ENCODE measurements at places on chromosomes 6 and 20.
A peak's percentile ranks its signal among the peaks of the same experiment; 100 is the strongest.

DNA sequence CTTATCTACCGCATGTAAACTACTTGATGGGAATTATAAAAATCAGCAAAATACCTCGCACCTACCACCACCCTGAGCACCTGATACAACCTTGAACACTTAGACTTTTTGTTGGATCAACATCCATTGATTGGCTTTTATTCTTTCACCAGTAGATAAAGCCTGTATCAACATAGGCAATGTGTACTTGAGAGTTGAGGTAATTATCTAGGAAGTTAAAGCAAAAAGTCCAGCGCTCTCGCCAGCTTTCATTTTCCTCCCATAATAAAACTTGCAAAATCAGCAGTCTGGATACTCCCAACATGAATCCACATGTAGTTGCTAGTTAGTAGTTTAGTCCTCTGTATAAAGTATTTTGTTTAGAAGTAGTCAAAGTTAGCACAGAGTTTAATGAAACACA, 132.0 kb upstream of the PRDM1 start:
- no peak for DNase-seq

- DNase-seq = no peak
Observed at GRCh38 chr6:36033935-36034334, 6.3 kb downstream of the MAPK14 start.

DNA sequence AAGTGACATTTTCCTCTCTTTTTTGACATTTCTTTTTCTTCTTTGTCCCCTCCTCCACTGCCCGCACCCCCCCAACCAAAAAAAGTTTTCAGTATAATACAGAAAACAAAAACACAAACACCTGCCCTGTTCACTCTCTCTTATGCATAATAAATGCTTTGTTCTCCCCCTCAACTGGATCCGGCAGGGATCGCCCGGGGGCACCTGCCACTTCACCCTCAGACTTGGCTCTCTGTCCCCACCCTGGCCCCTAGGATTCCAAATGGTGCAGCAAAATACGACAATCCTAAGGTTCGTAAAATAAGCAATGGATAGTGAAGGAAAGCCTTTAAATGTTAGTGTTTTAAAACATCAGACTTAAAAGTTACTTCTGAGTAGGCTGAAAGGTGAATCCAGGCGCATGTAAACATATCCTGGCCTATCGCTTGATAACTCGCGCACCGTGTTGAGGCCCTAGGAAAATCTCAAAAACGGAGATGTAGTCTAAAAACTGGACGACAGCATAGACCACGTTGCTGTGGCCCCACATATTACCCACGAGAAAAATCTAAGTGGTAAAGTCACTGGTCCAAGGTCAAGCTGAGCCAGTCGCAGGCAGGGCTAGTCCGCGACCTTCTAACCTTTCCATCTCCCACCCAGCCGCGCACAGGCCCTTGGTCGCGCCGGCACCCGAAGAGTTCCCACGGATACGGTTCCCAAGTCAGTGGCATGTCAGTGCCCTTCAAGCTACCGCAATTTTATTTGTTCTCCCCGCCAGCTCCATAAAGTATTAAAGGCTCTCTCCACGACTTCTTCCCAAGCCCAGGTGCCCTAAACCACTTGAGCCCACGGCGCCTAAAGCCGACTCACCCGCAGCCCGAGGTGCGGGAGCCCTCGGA, 130.8 kb downstream of the OGFRL1 start:
- no peak for DNase-seq

DNA sequence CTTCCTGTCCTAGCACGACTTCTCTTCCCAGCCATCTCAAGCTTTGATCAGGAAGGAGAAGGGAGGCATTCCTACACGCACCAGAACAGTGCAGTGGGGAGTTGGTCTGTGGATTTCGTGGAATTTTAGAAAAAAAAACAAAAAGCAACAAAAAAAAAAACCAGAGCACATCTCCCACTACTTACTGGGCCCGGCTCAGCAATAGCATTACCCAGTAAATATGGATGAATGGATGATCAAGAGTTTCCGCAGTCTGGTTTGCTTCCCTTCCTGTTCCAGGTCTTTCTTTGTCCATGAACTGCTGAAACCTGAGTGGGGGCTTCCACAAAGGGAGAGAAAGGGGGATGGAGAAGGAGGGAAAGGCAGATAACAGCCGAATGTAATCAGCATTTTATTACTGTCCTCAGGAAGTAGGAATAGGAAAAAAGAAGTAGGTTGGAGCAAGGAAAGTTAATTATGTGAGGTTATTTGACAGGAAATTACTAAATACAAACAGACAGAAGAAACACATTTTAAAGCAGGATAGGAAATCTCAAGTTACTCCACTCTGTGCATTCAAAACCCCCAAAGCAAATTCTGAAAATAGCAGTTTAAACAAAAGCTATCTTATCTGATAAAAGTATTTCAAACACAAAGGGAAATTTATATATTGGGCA, 349.0 kb downstream of the PRL start:
- DNase-seq = no peak

DNA sequence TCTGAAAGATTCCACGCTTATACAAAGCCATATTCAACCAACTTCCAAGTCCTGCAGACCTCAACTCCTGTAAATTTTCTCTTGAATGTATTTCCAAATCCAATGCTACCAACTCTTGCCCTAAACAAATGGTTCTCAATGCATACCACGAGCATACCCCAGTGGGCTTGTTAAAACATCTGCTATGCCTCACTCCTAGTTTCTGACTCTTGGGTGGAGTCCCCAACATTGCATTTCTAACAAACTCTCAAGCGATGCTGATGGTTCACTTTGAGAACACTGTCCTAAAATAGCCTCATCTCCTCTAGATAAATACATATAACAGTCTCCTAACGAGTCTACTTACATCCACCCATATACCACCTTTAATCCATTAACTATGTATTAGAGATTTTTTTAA, 7.3 kb downstream of the HBS1L start:
- DNase-seq = no peak

DNA sequence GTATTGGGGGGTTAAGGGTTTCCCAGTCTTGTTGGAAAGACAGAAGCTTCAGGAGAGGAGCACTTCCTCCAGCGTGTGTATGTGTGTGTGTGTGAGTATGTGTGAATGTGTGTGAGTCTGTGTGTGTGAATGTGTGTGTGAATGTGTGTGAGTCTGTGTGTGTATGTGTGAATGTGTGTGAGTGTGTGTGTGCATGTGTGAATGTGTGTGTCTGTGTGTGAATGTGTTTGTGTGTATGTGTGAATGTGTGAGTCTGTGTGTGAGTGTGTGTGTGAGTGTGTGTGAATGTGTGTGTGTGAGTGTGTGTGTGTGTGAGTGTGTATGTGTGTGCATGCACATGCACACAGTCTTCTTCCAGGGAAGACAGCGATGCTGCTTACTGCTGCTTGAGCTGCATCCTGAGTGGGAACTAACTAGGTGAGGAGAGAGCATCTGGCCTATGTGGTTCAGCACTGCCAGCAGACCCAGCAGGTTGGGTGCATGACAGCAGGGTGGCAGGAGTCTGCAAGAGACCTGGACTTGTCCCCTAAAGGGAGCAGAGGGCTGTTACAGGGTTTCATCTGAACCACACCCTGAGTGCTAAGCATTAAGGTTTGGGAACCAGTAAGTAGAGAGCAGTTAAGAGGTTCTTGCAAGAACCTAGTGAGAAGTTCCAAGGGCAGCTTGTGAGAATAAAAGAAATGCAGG, 22.7 kb upstream of the CCND3 start:
- DNase-seq = no peak

- DNase-seq = no peak
Observed at GRCh38 chr20:48698507-48699267, 129.1 kb downstream of the PREX1 start.

DNA sequence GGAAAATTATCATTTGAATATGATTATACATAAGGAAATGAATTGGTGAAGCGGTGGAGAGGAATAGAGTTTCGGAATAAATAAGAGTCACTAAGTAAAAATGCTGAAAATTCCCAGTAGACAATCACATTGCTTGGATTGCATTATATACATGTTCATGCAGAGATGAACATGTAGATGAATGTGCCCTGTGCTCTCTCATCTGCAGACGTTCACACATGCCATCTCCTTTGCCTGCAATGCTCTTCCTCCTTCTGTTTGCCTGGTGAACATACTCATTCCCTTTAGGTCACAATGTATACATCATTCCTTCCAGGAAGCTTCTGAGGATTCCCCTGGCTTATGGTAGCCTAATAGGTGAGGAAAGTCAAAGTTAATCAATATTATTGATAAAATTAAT, 17.9 kb downstream of the DCDC2 start:
- DNase-seq = no peak

DNA sequence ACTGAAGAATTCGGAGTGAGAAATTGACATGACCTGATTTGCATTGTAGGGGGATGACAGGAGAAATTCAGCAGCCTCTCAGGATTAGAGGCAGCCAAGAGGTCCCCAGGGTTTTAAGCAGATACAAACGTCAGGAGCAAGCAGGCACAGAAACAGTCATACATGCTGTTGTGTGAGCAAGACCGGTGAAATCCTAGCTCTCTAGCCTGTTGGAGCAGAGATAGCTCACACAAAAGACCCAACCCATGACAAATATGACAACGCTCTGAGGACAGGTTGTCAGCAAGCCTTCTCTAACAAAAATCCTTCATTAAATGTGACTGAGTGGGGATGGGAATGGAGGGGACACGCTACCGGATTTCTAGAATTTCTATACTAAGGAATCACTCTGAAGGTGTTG, 23.0 kb upstream of the AKAP12 start:
- no peak for DNase-seq

GRCh38 chr20:60561052-60561451, 602.8 kb downstream of the CDH26 start:
- no peak for DNase-seq

DNA sequence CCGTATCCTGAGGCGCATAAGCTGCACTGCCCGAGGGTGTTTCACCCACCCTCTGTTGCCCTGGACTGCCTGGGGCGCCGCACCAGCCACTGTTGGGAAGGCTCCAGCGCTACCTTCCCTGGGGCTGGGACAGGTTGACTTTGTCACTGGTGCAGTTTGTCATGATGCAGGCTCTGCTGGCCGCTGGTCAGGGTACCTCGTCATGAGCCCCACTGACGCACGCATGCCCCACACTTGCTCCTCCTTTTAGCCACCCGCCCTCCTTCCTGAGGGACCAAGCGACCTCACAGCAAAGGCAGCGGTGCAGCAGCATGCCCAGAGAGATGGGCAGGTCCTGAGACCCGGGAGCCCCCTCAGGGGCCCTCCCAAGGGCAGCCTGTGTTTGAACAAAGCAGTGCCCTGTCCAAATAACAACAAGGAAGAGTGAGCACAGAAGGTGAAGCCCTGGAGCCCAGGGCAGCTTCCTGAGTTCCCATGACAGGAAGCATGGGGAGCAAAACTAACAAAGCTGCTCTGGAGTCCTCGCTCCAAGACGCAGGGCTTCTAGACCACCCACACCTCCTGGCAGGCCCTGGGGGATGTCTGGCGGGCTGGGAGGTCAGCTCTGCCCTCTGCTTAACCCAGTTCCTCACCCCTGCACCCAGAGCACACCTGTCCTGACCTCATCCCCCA, 50.1 kb upstream of the SMOC2 start:
- DNase-seq = no peak

- DNase-seq = no peak
Observed at GRCh38 chr6:38686270-38687042, 16.5 kb downstream of the GLO1 start.

GRCh38 chr6:45590226-45590625, 212.5 kb upstream of the SUPT3H start:
- no peak for DNase-seq

GRCh38 chr6:166318649-166319600, 10.7 kb upstream of the PRR18 start:
- no peak for DNase-seq

DNA sequence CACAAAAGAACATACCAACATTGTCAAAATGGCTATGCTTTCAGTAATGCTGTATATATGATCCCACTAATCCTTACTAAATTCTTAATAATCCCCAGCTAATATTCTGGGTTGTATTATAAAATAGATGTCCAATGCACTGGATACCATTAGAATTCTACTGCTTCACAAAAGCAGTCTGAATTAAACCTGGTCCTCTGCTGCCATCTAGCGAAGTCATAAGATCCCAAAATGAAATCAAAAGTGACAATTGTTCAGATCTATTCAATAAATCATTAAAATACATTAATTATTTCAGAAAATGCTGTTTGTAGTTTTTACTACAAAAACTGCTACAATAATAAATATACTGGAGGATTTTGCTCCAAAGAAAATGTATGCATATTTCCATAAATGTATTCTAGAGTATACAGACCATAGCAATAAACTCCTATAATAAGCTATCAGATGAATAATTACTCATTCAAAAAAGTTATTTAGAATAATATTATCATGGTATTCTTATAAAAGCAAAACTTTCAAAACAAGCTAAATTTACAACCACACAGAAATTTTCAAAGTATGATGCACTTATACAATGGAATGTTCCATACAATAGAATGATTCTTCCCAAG, 92.6 kb downstream of the RNGTT start:
- DNase-seq = peak; percentile 79

- DNase-seq = no peak
Observed at GRCh38 chr20:43761386-43762340, 34.9 kb upstream of the GTSF1L start.

GRCh38 chr20:36653456-36653855, 7.5 kb upstream of the SLA2 start:
- no peak for DNase-seq

GRCh38 chr20:32909451-32909850, 50.7 kb downstream of the EFCAB8 start:
- no peak for DNase-seq

DNA sequence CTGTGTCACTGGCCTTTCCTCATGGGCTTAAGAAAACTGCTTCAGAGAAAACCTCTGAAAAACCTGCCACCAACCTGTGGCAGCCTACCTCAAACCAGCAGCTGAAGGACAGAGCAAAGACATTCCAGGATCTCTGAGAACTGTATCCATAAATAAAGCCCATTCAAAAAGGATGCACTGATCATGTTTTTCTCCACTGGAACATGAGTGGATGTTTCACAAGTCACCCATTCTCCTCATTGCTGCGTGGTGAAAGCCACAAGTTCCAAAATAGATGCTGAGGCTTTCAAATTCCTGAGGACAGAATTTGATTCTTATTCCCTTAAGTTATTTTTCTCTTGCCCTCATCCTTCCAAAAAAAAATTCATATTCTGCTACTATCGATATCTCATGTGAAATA, 280.6 kb downstream of the KHDC1L start:
- DNase-seq = no peak

DNA sequence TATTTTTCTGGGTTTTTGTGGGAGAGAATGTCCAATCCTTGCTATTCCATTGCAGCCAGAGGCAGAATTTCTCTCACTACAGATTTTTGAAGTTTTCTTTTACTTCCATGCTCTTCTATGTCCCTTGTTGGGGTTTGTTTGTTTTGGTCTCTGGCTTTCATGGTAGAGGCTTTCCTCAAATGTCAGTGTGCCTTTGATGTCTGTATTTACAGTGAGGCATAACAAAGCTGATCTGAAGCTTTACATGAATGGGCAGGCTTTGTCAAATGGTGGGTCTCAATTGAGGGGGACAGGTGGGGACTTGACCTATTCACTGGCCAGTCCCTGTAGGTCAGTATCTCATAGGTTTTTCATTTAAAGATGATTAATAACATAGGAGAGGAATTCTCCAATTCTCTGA, 8.6 kb upstream of the CARMIL1 start:
- no peak for DNase-seq

GRCh38 chr6:118872318-118872717, 21.6 kb upstream of the ASF1A start:
- no peak for DNase-seq

GRCh38 chr6:26408828-26409730, 7.0 kb downstream of the BTN3A1 start:
- DNase-seq = no peak

- no peak for DNase-seq
Observed at GRCh38 chr20:41038878-41039404, 10.3 kb downstream of the TOP1 start.

Data from cerebellar cortex (tissue), 1 donor.